Inflammatory macrophage treated with lipopolysaccharide for 4 hours (primary cell): ENCODE measurements at places on chromosomes 11 and 22.

DNA sequence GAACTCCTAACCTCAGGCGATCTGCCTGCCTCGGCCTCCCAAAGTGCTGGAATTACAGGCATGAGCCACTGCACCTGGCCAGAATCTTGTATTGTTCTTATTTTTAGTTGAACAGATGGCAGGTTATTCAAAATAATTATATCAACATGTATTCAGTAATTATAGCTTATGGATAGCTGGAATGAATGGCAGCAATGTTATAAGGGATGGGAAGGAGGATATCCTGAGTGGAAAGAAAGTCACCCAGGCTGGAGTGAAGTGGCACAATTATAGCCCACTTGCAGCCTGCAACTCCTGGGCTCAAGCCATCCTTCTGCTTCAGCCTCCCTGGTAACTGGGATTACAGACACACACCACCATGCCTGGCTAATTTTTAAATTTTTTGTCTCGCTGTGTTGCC lies 88.1 kb downstream of the MED15 start:
- no peak for DNase-seq

DNA sequence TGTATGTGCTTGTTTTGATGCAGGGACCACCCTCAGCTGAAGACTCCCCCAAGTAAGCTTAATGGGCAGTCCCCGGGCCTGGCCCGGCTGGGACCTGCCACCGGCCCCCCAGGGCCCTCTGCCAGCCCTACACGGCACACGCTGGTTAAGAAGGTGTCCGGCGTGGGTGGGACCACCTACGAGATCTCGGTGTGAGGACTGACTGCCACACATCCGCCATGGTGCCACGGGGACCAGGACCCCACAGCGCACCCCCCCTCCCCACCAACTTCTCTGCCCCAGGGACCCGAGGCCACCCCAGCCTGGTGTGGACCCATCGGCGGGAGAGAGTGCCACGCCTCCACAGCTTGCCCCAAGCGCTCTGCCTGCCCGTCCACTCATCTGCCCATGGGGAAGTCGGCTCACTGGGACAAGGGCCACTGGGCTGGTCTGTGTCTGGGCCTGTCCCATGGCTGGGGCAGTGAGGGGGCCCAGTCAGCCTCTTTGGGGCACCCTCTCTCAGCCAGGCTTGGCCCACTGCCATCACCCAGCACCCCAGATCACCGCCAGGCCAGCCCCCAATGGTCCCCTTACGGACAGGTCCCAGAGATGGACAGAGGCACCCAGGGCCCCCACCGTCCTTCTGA lies 5.5 kb downstream of the CCDC188 start:
- no peak for DNase-seq

DNA sequence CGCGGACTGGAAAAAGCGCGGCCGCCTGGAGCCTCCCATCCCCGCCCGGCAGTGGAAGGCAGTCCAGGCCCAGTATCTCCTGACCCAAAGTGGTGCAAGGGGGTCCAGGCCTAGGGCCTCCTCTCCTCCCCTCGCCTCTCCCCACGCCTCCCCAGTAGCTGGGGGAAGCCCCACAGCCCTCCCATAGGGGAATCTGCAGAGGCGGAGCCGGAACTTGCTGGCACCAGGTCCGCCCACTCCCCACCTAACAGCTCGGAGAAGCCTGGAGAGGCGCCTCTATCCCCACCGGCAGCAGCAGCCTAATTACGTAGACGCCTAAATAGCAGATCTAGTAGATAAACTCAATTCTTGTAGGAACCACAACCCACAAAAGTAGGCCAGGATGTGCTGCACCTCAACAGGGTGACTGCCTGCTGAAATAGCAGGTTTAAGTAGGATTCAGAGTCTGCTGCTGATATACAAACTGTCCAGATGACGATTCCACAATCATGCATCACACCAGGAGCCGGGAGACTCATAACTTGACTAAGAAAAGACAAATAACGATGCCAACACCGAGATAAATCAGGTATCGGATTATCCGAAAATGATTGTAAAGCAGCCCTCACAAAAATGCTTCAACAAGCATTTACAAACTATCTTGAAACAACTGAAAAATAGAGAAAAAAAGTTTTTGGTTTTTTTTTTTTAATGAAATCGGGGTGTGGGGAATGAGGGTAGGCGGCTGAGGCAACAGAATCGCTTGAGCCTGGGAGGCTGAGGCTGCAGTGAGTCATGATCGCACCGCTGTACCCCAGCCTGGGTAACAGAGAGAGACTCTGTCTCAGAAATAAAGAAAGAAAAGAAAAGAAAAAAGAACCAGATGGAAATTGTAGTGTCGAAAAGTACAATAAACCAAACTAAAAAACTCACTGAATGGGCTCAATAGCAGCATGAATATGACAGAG lies 11.4 kb upstream of the BRD1 start:
- peak; percentile 42 for DNase-seq

- no peak for DNase-seq
Observed at GRCh38 chr11:117220568-117220967, 11.3 kb downstream of the PCSK7 start.

GRCh38 chr11:45386972-45387371 lies 100.8 kb upstream of the SYT13 start:
- DNase-seq = no peak

- peak; percentile 73 for DNase-seq
Observed at GRCh38 chr11:78336877-78337553, 80.6 kb downstream of the GAB2 start.

GRCh38 chr11:110147962-110148709 lies 54.9 kb downstream of the ZC3H12C start:
- DNase-seq = no peak
